ENCODE measurements at places on chromosomes 4 and X. TPM values are rescaled to one million over a fixed set of nuclear protein-coding genes. Genes with fewer than 3 reads are reported as not detected.

GRCh38 chr4:53066155-53066554 lies 204.0 kb downstream of the RASL11B start:
- no peak for DNase-seq

DNA sequence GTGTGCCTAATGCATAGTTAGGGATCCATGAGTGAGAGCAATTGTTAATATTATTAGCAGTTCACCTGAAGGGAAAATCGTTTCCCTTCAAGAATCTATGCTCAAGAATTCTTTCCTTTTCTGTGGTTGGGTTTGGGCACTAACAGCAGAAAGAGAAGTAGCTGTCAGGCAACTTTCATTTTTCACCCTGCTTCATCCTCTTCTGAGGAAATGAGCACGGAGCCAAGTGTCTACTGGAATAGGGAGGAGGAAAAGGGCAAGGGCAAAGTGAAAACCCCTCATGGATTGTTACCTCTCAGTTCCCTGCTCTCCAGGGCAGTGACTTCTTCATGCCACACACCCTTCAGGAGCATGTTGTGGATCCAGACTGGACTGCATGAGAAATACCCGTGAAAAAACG lies 2.6 kb upstream of the HPGDS start:
- DNase-seq: no peak

DNA sequence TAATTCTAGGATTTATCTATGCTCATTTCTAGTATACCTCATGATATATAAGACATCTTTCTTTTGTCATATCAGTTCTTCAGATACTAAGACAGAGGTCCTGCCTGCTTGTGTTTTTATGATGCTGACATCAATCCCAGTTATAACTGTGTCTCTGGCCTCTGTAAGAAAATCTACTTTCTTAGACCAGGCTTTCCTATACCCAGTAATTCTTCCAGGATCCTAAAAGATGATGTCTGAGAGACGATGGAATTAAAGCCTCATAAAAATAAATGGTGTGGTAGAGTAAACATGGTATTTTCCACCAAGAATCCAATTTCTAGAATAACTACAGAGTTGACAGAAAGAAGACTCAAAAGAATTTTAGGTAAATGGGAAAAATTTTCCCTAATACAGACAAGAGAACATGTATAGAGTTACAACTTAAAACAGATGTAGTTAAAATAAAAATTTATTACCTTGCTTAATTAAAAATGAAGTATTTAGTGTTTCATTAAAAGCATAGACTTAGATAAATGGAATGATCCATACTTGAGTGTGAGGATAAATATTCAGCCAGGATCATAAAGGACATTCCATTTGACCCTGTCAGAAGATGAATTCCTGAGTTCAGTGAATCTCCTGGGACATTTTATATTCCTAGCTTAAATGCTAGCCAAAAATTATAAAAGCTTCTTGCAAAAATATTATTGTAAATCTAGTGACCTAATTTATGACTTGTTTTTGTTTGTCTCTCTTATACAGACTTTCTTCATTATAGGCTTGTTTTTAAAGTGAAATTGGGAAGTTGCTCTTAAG lies 137.4 kb downstream of the PDLIM5 start:
- no peak for DNase-seq

GRCh38 chr4:7323872-7324650 lies 110.7 kb downstream of the PSAPL1 start:
- peak; percentile 17 for DNase-seq

- no peak for DNase-seq
Measured at GRCh38 chrX:34270434-34270833, 138.3 kb upstream of the FAM47A start.

- DNase-seq: no peak
Measured at GRCh38 chrX:135345107-135345589, 35.9 kb downstream of the ETDC start.

- DNase-seq: no peak
Measured at GRCh38 chr4:154414796-154415195, 76.8 kb downstream of the DCHS2 start.

DNA sequence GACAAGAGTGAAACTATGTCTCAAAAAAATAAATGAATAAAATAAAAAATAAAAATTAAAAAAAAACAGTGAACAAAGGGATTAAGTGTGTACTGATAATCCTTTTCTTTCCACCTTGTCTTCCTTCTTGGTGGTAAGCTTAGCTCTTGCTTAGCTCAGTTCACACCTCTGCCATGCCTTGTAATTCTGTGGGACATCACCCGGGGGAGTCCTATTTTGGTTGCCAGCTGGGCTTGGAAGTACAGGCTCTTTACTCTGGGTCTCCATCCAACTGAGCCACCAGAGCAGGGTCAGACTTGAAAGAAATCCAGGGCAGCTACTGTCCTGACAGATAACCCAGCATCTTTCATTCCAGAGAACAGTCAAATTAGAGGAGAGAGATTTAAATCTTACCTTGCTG lies 204.2 kb upstream of the TEX13A start:
- DNase-seq: no peak

GRCh38 chr4:73417973-73418372 lies 13.9 kb downstream of the ALB start:
- DNase-seq: no peak

DNA sequence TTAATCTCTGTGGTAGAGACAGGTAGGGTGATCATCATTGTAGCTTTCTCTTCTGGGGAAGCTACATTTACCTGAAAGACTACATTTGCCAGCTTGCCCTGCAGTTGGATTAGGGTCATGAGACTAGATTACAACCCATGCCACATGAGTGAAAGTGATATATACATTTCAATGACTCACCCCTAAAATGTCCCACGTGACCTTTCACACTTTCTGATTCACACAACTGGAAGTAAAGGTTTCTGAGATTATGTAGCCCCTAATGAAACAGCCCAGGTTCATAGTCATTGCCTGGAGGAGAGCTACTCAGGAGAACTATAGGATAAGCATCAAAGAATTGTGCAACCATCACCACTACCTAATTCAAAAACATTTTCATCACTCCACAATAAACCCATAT lies 17.8 kb downstream of the PDCL2 start:
- no peak for DNase-seq

DNA sequence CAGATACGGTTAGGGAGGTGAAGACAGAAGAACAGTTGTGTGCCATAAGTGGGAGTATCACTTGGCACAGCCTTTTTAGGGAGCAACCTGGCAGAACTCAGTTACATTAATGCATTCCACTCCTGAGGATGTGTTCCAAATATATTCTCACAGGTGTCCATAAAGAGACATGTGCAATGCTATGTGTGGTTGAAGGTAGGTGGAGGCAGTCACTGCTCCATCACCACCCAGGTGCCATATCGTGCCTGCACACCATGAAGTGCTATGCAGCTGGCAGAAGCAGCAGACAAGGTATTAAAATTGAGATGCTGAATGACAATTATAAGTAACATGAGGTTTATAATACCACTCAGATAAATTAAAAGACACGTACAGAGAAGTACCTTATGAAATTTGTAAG lies 248.0 kb upstream of the SFRP2 start:
- DNase-seq: no peak

- no peak for DNase-seq
Measured at GRCh38 chr4:175422331-175422730, 389.7 kb downstream of the GPM6A start.

The TLR3 gene
- total RNA-seq: 0.14 TPM

The SYTL4 gene
- total RNA-seq: not detected

The SLIT2 gene
- total RNA-seq: not detected

The DNAAF6 gene
- total RNA-seq: not detected

The TMPRSS11A gene
- total RNA-seq: not detected

The IGSF1 gene
- not detected for total RNA-seq
